NCI-H1048 (cell line): ENCODE measurements at places on chromosomes 3 and 15.

DNA sequence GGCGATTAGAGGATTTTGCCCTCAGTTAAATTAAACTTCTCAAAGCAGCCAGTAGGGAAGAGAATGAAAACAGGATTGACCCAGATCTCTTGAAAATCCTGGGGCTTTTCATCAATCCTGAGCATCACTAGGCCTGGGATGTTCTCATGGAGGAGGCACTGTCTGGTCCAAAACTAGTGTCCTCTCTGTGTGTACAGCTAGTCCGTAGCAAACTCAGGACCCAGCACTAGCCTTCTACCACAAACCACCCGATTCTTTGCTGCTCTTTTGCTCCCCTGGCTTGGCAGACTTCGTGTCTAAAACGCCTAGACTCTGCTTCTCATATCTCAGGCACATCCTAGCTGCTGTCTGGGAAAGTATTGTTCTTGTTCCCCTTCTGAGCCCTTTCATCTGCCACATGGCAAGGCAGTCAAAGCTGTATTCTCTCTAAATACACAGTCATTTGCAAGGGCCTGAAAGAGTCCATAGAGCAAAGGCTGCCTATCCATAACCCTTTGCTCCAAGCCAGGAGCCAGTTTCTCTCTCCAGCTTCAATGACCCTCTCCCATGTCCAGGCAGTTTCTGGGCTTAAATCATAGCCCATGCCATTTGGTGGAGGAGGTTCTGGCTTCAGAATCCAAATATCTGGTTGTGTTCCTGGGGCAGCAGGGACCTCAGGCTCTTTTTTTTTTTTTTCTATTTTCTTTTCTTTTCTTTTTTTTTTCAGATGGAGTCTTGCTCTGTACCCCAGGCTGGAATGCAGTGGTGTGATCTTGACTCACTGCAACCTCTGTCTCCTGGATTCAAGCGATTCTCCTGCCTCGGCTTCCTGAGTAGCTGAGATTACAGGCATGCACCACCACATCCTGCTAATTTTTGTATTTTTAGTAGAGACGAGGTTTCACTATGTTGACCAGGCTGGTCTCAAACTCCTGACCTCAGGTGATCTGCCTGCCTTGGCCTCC lies 52.4 kb downstream of the CDC25A start:
- DNase-seq, result no peak

GRCh38 chr3:194315088-194315964 lies 35.8 kb downstream of the CPN2 start:
- DNase-seq, result peak; percentile 43

- DNase-seq, result peak; percentile 36
Measured at GRCh38 chr3:23991683-23992628, 46.9 kb downstream of the NR1D2 start.

GRCh38 chr3:51343918-51344687 lies 41.0 kb upstream of the MANF start:
- DNase-seq, result no peak

- DNase-seq, result no peak
Measured at GRCh38 chr3:158093526-158093925, 12.7 kb downstream of the SHOX2 start.

- no peak for DNase-seq
Measured at GRCh38 chr3:177979703-177980102, 556.5 kb upstream of the KCNMB2 start.

DNA sequence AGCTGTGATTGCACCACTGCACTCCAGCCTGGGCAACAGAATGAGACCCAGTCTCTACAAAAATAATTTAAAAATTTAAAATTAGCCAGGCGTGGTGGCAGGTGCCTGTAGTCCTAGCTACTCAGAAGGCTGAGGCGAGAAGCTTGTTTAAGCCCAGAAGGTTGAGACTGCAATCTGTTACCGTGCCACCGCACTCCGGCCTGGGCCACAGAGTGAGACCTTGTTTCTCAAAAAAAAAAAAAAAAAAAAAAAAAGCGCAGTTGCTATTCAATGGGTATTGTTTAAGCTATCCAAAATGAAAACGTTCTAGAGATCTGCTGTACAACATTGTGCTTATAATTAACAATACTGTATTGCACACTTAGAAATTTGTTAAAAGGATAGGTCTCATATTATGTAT lies 24.0 kb downstream of the ZNF148 start:
- no peak for DNase-seq

DNA sequence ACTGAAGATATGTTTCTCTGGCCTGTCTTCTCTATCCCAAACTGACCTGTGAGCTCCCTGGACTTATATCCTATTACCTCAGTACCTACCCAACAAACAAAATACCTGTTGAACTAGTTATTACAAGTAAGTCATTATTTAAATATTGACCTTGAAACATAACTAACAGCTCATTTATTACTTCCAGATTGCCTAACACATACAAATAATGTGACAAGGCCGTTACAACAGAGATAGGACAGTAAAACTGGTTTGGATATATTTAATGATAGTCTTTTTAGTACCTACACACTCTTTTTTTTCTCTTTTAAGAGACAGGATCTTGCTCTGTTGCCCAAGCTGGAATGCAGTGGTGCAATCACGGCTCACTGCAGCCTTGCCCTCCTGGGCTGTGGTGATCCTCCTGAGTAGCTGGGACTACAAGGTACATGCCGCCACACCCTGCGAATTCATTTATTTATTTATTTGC lies 145.0 kb downstream of the ADAM10 start:
- peak; percentile 9 for DNase-seq

DNA sequence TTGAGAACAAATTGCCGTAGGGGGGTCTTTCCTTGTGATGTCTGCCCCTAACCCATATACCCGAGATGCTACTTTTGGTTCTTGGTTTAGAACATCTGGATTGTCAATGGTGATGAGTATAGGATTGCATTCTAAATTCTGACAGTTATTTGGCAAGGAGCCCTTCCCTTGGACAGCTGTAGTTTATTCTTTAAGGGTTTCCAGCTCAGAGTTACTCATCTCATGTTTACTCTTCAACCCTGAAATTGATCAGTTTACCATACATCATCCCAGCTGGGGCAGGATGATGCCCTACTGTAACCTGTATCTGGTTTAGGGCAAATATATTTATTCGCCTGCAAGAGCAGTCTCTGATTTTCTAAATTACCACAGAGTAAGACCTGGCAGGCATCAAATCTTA lies 85.7 kb upstream of the XCR1 start:
- DNase-seq, result no peak

GRCh38 chr3:150365132-150365604 lies 42.9 kb upstream of the TSC22D2 start:
- no peak for DNase-seq

GRCh38 chr3:71309342-71309741 lies 274.2 kb downstream of the FOXP1 start:
- DNase-seq, result no peak

GRCh38 chr3:151976211-151977050 lies 103.0 kb downstream of the SUCNR1 start:
- no peak for DNase-seq

GRCh38 chr15:64026591-64026990 lies 19.7 kb downstream of the DAPK2 start:
- no peak for DNase-seq

DNA sequence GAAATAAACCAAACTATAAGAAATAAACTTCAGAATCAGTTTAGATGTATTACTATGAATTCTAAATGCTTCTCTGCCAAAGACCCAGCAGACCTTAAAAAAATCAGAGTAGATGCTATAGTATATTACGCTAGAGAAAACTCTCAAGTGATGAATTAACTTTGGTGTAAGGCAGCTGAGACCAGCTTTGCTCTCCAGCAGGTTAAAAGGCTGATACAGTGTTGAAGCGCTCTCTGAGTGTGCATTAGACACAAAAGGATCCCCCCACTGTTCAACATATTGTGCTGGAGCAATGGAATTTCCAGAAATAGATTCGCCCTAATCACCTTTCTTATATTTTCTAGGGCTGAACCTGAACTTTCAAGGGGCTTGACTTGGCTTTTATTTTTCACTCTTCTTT lies 190.0 kb downstream of the EFHB start:
- DNase-seq, result no peak

DNA sequence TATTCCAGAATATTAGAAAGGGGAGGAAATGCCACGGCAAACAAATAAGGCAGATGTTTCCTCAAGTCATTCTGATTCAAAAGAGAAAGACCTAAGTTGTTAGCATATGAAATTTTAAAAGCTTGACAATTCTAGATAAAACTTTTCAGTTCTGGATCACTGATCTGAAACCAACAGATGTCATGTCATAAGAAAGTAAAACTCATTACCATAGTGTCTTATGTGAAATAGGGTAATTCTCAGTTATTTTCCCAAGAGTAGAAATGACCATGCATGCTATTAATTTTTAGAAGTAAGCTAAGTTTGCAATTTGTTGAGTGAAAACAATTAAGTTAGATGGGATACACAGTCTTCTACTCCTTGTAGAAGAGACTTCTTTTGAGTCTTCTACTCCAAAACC lies 630.3 kb downstream of the NAALADL2 start:
- no peak for DNase-seq

GRCh38 chr3:29318251-29318650 lies 37.4 kb downstream of the RBMS3 start:
- DNase-seq, result no peak

DNA sequence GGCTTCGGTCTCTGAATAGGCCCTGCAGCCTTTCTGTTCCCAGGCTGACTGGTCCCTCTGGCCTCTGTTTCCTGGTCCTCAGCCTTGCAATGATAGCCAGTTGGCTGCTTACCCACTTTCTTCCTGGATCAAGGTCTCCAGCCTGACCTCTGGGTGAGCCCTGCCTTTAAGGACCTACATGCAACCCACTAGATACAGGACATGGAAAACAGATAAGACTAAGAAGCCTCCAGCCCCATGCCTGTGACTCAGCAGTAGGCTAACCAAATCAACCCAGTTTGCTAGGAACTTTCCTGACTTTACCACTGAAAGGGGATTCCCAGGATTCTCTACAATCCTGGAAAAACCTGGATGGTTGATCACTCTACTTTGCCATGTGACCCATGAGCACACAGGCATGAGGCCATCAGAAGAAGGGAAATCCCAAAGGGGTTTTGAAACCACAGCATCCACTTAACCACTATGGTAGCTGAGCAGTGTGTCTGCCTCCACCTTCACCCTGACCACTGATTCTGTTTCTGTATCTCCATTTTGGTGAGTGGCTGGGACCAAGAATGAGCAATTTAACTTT lies 188.1 kb downstream of the CHST2 start:
- no peak for DNase-seq

DNA sequence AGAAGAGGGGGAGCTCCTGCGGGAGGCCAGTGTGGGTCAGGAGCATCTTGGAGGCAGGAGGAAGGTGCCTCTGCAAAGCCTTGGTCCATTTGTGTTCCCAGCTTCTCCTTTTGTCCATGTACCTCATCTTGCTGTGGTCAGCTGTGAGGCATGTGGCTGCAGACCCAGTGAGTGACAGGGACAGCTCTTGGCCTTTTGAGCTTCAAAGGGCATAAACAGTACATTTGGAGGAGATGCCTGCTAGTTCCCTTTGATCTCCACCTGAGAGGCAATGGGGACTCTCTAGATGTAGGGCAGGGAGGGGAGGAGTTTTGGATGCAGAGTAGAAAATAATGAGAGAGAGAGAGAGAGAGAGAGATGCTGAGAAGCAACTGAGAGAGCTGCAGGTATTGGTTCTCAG lies 270.0 kb downstream of the TLE3 start:
- no peak for DNase-seq

DNA sequence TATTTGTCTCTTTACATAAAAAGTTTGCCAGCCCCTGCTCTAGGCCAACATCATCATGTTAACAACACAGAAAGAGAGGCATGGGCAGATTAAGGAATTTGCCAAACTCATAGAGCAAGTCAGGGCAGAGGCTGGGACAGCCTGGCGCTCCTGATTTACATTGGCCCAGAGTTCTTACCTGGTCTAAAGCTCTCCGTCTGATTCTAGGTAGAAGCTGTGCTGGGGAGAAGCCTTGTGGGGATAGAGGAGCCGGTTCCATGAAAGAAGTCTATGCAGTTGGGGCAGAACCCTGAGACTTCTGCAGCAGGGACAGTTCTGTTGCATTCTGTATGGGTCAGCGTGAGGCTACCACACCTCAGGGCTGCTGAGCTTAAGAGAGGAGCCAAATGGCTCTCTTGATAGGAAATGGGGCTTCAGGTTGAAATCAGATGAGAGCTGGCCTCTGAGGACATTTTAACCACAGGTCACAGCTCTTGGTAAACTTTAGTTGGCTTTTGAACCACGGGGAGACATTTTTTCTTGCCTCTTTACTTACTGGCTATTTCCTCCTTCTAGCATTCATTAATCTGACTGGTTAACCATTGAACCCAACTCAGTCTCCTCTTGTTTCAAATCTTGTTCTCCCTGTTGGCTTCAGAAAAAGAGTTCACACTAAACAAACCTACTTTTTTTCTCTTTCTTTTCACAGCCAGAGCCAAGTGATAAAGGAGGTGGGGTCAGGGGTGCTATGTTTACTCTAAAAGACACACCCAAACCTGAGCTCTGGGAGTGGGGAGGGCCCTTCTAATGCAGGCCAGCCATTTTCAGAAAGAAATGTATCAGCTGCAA lies 250.7 kb downstream of the OPA1 start:
- no peak for DNase-seq

DNA sequence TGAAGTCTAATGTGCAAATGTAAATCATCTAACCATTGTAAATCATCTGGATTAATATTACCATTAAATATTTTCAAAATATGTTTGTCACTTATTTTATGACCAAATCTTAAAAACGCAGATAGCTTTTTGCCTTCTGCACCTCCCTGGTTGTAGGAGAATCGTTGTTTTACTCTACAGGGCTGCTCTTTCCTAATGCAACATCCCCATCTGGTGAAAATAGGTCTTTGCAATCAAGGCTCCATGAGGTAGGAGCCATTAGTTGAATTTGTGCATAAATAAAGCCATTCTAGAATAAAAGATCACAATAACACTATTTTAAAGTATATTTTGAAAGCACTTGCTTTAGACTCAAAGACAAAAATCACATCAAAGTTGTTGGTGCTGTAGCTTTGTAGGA lies 535.6 kb upstream of the AGTR1 start:
- DNase-seq, result no peak

- no peak for DNase-seq
Measured at GRCh38 chr3:42140665-42141203, 49.6 kb downstream of the TRAK1 start.

DNA sequence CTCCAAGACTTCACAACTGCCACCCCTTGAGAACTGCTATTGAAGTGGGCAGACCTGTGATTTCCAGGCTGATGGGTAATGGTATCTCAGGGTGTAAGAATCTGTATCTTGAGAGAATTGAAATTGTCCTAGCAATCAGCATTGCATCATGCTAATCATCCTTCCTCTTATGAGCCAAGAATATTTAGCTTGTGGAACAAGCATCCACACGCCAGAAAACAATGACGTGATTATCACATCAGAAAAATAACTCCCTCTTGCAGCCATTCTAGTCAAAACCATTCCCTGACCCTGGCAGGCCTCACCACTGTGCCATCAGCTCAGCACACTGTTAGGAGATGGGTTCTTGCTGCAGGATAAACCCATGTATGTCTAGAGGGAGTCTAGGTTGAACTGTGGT lies 6.7 kb downstream of the BCL2L10 start:
- DNase-seq, result no peak

- no peak for DNase-seq
Measured at GRCh38 chr3:120838441-120839091, 69.4 kb upstream of the STXBP5L start.
